ENCODE measurements at places on chromosomes 7 and 10.

DNA sequence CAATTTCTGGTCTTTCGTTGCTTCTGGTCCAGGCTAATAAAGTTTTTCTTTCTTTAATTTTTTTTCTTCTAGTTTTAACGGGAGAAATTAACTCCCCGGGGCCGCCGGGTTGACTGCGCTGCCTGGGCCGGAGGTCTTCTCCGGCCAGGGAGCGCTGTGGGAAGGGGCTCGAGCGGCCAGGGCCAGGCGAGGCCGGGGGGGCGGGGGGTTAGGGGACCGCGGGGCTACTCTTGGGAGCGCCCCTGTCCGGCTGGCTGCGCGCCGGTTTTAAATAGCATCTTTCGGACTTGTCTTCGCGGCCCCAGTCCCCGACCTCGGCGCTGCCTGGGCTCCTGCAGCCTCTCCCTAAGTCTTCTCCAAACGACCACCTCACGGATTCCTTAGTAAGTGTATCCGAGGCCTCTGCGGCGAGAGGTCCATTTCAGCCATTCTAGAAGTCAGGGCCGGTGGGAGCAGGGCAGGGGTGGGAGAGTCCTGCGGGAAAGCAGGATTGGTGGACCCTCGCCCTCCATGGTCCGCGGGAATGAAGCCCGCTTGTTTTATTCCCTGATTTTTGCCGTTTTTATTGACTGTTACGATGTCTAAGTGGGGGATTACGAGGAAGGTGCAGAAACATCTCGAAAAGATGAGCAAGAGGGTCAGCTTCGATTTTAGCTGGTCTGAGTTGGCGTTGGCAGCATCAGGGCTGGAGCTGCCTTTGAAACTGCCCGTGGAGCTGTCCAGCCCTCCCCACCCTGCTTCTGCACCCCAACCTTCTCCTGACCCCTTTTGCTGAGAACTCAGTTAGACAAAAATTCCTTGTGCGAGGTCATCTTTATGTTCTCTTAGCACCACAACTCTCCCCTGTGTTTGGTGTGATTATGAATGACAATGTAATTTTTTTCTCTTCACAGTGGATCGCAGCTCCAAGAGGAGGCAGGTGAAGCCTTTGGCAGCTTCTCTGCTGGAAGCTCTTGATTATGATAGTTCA lies 555 bp downstream of the PHF14 start:
- no peak for DNase-seq

GRCh38 chr7:127666602-127667001 lies 14.6 kb downstream of the SND1 start:
- no peak for DNase-seq

- DNase-seq: peak; percentile 46
Observed at GRCh38 chr7:92641921-92642511, 51.8 kb upstream of the FAM133B start.

DNA sequence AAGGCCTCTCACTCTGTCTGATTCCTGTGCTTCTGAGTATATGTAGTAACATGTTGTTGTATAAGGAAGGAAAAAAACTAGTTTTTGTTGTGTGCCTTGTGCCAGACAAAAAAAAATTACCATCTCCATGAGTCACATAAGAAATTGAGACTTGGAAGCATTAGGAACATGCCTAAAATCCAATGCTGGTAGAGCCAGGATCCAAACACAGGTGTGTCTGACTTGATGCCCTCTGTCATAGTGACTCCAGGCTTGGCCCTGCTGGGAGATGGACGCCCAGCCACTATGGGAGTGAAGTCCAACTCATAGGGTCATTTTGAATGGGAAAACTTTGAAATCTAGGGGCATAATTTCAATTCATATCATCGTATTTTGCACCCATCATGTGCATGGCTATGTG lies 38.0 kb downstream of the PYROXD2 start:
- no peak for DNase-seq

- no peak for DNase-seq
Observed at GRCh38 chr10:7593063-7593462, 73.7 kb downstream of the ITIH5 start.

- DNase-seq: no peak
Observed at GRCh38 chr7:37815671-37816371, 32.6 kb upstream of the NME8 start.

DNA sequence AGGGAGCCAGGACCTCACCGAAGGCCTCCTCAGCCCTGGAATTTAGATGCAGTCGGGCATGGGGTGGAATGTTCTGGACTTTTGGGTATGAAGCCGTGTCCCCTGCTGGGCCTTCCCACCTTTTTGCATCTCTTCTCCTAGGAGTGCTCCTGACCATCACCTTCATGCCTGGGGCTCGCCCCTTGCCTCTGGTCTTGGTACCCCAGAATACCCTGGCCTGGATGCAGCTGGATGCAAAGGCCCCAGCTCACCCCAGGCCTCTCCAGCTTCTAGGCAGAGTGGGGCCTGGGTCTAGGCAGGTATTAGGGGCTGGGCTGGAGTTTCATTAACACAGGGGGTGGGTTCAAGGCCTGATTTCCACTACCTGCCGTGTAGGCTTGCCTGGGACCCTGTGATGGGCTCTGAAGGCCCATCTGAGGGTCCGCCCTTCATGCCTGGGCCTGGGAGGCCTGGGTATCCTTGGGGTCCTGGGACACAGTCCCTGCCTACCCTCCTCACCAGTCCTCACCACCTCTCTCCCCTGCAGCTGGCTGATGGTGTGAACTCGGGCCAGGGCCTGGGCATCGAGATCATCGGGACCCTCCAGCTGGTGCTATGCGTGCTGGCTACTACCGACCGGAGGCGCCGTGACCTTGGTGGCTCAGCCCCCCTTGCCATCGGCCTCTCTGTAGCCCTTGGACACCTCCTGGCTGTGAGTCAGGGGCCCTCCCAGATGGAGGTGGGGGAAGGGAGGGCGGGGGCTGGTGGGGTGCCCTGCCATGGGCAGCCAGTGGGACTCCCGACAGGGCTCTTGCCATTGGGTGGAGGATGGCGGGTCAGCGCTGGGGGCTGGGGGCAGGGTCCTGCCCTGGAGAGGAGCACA lies 10.1 kb downstream of the AQP1 start:
- DNase-seq: no peak

DNA sequence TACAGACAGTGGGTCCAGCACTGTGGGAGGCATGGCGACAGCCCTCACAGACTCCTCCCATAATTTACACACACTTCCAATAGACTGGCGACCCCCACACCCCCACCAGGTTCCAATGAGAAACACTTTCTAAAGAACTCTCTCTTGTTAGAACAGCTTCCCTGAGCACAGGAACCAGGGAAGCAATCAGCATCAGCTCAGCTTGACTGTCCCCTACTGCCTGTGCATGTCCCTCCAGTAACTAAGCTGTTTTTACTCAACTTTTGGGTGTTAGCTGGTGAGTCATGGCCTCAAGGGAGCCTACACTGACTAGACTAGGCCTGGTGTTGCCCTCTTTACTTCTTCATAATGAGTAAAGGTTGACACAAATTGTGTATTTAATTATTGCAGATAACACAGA lies 32.6 kb upstream of the HERPUD2 start:
- DNase-seq: no peak

DNA sequence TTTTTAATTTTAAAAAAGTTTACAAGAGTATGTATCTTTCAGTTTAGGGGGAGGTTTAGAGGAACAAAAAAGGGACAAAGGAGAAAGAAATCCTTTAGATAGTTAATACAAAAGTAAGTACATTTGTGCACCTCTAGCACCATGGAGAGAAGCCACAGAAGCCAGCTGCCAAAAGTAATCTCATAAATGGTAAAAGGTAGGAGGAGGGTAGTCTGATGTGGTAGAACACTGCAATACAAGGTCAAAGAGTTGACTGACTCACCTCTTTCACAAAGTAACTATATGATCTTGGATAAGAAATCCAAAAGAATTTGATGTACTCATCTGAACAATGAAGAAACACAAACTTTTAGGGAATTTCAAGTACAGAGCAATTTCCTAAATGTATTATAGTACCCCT lies 68.1 kb downstream of the CNOT4 start:
- DNase-seq: no peak

GRCh38 chr7:28509251-28510025 lies 97.1 kb downstream of the CREB5 start:
- no peak for DNase-seq

- DNase-seq: no peak
Observed at GRCh38 chr7:156558198-156558597, 82.4 kb upstream of the RNF32 start.

DNA sequence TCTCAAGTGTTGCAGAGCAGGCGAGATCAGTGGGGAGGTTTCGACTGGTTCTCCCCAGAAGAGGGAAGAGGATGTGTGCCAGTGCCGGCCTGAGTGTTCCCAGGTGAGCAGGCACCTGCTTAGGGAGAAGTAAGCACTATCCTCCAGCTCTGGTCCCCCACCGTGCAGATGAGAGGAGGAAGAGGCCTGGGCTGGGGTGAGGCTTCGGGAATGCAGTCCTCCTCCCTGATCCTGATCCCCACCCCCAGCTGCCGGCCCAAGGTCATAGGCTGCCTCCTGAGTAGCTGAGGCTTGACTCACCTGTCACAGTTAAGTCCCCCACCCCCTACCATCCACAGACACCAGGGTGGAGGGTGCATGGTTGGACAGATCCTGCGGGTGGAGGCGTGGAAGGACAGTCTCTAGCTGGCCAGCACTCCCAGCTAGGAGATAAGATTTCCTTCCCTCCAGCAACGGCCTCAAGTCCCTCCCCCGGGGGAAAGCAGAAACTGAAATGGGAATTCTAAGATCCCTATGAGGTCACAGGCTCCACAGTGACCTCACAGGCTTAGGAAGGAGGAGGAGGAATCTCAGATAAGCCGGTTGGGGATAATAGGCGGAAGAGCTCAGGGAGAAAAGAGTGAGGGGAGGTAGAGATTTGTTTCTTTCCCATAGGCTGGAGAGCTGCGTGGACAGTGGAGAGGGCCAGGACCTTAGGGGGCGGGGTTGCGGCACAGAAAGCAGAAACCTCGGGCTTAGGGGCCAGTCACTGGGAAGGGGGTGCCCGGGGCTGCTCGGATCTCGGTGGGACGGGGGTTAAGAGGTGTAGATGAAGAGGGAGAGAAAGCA lies 1.0 kb downstream of the LRCH4 start:
- no peak for DNase-seq

- no peak for DNase-seq
Observed at GRCh38 chr7:127894588-127894987, 136.6 kb downstream of the LRRC4 start.

DNA sequence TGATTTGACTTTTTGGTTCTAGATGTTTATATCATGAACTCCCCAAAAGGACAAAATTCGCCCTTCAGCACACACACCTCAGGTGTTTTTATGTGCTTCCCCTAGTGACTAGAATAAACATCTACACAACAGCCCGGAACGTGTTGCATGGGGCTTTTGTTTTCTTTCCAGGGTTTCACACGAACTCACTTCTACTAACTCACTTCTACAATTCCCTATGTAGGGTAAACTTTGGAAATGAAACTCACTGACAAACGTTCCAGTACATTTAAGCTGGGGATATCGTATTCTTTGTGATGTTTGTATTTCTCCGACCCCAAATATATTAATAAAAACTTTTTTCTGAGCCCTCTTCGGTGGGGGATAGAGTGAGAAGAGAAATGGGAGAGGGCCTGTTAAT lies 1.4 kb downstream of the TRA2A start:
- DNase-seq: no peak

- no peak for DNase-seq
Observed at GRCh38 chr10:15378569-15378968, 7.5 kb upstream of the FAM171A1 start.

GRCh38 chr7:155378959-155379871 lies 78.7 kb upstream of the EN2 start:
- DNase-seq: no peak

DNA sequence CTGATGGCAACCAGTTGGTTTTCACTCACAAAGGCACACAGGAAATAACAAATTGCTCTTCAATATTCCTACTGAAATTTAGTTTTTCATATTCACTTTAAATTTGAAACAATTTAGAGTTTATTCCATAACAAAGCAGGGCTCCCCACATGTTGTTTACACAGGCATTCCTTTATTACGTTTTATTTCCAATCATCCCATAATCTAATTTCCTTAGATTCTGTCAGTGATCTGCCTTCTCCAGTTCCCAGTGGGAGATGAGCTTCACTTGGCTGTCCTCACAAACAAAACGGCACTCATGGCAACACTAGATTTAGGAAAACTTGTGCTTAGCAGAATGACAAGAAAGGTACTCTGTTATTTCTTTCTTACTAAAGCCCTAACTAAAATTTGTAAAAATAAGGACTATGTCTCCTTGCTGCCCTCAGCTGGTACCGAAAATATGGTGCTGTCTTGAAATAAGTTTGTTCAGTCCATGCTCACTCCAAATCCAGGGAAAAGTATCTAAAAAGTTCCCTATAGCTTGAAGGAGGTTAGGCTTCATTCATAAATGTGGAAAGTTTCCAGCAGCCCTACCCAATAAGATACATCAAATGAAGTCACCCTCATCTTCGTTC lies 23.0 kb downstream of the PHYH start:
- DNase-seq: no peak

DNA sequence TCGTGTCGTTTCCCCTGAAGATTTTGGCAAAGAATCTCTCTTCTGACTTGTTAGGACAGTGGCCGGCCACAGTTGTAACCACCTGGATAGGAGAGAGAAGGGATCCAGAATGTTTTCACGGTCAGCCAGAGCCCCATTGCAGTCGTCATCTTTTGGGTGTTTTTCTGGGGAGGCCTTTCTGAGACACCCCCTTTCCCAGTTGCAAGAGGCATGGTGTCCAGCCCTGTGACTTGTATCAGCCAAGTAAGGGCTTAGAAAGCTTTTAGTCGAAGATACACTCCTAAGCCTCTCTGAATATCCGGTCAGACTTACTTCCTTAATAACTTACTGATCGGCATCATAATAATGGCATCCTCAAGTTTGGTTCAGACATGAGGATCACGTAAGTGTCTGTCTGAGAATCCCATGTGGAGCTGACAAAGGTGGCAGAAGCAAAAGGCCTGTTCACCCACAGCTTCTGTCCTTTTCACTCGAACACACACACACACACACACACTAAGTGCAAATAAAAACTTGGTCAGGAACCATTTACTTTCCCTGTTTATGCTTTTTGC lies 435.7 kb upstream of the GALNT17 start:
- no peak for DNase-seq

- no peak for DNase-seq
Observed at GRCh38 chr10:114682532-114682931, 24.5 kb upstream of the ABLIM1 start.

- DNase-seq: no peak
Observed at GRCh38 chr7:10075866-10076265, 897.8 kb upstream of the PHF14 start.

GRCh38 chr10:75484717-75485116 lies 53.3 kb downstream of the LRMDA start:
- no peak for DNase-seq

GRCh38 chr7:139656387-139656786 lies 121.4 kb downstream of the HIPK2 start:
- DNase-seq: no peak

DNA sequence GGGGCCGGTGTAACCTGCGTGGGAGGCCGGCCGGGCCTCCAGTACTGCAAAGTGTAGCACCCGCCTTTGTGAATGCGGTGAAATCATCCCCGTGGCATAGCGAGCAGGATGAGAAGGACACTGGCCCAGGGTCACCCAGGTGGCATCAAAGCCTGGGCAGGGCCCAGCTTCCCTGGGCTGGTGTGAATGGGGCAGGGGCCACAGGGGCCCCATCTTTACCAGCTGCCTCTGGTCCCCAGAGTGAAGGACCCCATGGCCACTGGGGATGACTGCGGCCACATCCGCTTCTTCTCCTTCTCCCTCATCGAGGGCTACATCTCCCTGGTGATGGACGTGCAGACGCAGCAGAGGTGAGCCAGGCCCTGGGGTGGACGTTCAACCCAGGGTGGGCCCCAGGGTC lies 53.8 kb downstream of the RCC1L start:
- DNase-seq: no peak

All from activated T-helper 9 cell treated with anti-CD3 and anti-CD28 coated beads, Interleukin-2, amount 50 U/mL, for 16 hours (primary cell).